ENCODE measurements at places on chromosomes 12 and 14.

GRCh38 chr12:68336889-68337303 lies 4.7 kb upstream of the MDM1 start:
- DNase-seq, result no peak

- DNase-seq, result no peak
These were observed 13.9 kb downstream of the COPZ1 start for GRCh38 chr12:54338698-54339296.

GRCh38 chr14:59343585-59343984 lies 121.6 kb downstream of the GPR135 start:
- no peak for DNase-seq

GRCh38 chr12:132018193-132018916 lies 68.6 kb downstream of the EP400 start:
- DNase-seq, result no peak

- DNase-seq, result no peak
These were observed 21.4 kb downstream of the CCDC62 start for GRCh38 chr12:122795807-122796206.

DNA sequence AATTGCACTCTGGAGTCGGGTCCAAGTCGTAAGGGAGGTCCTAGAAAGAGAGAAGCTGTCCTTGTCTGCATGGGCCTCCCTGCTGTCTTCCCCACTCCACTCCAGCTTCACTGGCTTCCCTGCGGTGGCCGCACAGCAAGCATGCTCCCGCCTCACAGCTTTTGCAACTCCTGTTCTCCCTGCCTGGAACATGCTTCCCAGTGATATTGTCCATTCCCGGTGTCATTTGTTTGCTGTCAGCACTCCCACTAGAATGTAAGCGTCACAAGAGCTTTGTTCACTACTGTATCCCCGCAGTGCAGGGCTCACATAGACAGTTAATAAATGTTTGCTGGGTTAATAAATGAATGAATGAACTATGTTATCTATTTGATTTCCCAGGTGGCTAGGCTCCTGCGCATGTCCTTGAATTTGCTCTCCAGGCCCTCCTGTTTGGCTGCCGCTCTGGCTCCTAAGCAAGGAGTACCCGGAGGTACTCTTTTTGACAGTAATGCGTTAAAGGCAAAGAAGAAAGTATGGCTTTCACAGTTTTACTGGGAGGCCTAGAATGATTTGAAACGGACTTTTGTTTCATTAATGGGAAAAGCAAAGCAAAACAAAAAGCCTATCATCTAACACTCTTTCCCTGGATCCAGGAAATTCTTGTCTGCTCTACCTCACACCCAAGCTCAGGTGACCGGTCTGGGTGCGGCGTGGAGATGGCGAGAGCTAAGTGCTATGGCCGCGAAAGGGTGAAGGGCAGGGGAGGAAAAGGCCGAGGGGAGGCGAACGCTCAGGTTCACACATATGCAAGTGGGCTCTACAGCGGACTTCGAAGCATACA lies 6.2 kb upstream of the SLC7A7 start:
- DNase-seq, result no peak

DNA sequence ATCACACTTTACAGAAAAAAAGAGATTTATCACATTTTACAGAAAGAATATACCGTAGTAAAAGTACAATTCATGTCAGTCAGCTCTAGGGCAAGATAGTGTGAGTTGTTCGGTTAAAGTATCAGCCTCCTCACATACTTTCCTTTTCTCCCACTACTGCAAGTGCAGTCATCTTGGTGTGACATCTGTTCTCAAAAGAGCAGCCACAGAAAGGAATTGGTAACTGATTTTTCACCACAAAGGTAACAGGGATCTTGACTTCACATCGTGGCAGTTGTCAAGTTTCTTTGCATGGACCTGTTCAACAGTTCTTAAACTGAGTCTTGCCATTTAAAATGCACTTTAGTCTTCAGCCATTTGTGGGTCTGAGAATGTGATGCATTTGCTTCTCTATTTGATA lies 5.0 kb upstream of the E2F7 start:
- no peak for DNase-seq

GRCh38 chr14:38198425-38198824 lies 9.3 kb upstream of the SSTR1 start:
- no peak for DNase-seq

GRCh38 chr12:19671695-19672094 lies 232.4 kb downstream of the AEBP2 start:
- no peak for DNase-seq

- DNase-seq, result no peak
These were observed 125.7 kb upstream of the KRAS start for GRCh38 chr12:25376407-25376806.

- DNase-seq, result no peak
These were observed 192.1 kb upstream of the GARIN6 start for GRCh38 chr12:99455350-99456035.

DNA sequence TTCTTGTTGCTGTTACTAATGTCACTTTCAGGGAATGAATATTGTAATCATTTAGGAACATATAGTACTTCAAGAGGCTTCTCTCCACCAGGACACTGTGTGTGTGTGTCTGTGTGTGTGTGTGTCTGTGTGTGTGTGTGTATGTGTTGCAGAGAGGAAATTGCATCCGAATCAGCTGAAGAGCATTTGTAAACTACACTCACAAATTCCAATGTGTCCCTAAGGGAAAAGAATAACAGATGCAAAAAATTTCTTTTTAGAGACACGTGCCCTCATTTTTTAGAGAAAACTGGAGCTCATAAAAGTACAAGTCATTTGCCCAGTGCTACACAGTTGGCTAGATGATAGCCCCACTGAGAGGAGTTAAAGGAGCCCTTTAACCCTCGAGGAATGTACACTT lies 168.8 kb downstream of the ANO4 start:
- no peak for DNase-seq

- DNase-seq, result no peak
These were observed 45.2 kb downstream of the VEZT start for GRCh38 chr12:95262808-95263207.

- peak; percentile 18 for DNase-seq
These were observed 55.1 kb downstream of the CMAS start for GRCh38 chr12:22100958-22101748.

GRCh38 chr12:92860521-92860920 lies 68.6 kb downstream of the EEA1 start:
- DNase-seq, result no peak

- no peak for DNase-seq
These were observed 25.3 kb downstream of the GRIN2B start for GRCh38 chr12:13956060-13956590.

DNA sequence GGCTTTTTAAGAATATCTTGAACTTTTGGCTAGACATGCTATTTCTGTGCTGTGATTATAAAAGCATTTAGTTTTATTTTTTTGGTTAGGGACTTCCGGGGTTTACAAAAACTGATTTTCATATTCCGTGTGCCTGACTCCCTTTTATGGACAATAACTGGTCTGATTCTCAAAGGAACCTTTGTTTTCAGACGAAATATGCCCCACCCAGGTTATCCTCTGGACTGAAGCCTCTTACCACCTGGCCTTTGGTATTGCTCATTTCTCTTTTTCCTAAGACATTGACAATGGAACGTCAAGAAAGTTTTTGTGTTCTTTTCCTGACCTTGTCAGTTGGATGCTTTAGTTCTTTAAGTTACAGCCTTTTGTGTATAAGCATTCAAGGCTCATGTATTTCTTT lies 10.8 kb downstream of the TIGAR start:
- no peak for DNase-seq
